ENCODE measurements at places on chromosomes 1 and 21.
A peak's percentile ranks its signal among the peaks of the same experiment; 100 is the strongest.

DNA sequence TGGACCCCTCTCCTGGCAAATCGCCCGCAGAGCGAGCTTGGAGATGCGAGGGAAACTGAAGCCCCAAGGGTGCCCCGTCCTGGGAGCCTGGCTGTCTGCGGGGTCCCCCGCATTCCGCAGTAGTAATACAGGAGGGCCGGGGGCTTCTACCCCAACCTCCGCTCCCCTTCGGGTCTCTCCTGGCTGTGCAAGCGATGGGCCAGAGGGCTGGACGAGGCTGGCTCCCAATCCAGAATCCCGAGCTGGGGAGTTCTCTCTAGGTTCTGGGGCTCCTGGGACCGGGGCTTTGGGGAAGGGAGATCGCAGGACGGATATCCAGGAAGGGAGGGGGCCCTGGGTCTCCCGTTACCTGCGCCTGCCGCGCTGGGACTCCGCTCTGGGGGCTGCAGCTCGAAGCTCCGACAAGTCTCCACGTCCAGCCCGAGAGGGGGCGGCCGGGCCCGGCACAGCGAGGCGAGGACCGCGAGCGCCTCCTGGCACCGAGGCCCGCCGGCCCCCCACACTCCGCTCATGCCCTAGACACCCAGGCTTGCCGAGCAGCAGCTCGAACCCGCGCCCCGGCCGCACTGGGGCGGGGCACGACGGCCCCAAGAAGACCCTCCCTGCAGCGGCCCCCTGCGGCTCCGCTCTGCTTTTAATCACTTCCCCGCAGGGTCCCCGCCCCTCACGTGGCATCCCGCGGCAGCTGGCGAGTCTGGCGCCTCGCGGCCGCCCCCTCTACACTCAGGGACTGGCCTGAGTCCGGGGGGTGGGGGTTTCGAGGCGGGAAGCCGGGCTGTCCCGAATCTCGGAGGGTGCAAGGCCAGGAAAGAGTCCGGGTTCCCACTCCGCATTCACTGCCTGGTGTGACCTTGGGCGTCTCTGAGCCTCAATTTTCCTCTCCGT is at the start of gene SYT6:
SYT6 (minus strand) TSS at position 609 of the 885 bp plus-strand sequence; CDS start at position 512, 97 bp downstream.
- peak; percentile 54 for DNase-seq

DNA sequence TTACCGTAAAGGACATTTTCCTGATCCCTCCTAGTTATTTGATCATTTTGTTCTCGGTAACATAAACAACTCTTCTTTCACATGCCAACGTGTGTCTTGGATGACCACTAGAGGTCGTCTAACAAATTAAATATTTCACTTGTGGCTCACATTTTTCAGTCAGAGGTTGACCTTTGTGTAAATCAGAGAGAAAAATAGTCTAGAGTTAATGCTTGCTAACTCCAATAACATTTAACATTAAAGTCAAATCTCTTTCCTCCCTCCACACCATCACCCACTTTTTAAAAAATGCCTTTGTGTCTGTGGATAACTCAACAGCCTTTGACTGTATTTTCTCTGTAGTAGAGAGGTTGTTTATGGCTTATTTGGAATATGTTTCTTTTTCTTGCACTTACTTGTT is 220.5 kb upstream of the B3GALT2 start:
- peak; percentile 42 for DNase-seq

DNA sequence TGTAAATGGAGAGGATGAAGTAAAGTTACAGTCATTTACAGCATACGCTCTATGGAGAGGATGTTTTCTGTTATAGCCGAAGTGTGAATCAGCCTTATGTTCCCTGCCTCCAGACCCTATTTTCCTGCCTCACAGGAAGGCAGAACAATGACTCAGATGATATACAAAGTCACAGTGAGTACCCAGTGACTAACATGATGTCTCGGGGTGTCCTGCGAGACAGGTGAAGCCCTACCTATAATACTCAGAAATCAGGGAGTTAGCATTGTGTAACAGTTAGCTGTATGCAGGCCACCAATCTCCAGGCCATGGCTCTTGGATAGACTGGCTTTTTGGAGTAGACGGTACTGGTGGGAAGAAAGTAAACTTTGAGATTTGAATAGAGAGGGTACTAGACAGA is 55.6 kb upstream of the FBXO28 start:
- DNase-seq, result no peak

DNA sequence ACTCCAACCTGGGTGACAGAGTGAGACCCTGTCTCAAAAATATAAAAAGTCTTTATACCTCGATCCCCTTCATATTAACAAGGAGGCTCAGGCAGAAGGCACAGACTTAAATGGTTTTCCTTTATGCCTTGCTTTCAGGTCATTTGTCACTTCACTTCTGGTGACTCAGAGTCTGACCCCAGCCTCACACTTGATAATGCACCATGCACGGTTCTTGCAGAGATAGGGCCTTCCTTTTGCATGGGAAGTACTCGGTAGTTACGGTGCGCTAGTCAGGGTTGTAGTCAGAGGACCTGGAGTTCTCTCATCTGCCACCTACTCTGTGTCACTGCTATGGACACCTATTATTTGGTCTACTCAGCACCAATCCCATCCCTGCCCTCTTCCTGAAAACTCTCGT is 43.6 kb upstream of the BMP8B start:
- no peak for DNase-seq

DNA sequence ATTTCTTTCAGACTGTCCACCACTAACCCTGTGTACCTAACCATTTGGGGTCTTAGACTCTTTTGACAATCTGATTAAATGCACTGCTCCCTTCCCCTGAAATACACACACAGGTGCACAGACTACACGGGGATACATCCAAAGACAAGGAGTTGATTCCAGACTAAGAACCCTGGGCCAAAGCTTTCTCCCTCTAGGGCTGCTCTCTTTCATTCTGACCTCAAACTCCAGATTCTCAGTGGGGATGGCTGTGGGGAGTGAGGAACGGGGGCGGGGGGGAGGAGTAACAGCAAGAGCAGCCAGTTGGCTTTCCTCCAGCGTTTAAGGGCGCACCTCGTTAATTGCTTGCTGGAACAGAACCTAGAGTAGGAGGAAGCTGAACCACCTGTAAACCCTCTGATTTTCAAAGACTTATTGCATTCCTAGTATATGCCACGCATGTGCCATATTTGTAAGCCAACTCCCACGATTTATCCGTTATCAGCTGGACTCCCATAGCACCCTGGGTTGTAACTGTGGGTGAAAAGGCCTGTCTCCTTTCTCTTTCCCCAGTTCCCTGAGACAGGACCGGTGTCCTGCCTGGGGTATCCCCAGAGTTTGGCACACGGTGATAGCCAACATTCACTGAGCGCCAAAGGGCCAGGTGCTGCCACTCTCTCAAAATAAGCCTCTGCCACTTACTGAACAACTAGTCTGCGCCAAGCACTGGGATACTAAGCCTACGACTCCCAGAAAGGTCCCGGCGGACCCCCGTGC is 920 bp downstream of the MTHFR start:
- no peak for DNase-seq

DNA sequence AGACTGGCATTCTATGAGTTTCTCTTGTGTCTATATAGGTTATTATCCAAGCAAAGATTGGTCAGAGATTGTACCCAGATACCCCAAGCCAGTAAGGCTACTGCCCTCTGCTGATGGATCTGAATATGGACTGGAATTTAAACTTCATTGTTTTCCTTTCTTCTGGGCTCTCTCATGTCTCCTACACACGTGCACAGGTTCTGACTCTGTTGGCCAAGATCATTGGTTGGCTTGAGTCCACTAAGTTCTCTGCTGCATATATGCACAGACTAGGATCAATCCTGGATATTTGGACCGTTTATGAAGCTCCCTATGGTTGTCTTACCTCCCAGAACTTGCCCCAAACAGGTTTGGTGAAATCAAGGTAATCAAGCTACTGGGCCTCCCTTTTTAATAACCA is 69.7 kb downstream of the CC2D1B start:
- peak; percentile 64 for DNase-seq

GRCh38 chr1:221040691-221041285 is 161.5 kb downstream of the HLX start:
- no peak for DNase-seq

DNA sequence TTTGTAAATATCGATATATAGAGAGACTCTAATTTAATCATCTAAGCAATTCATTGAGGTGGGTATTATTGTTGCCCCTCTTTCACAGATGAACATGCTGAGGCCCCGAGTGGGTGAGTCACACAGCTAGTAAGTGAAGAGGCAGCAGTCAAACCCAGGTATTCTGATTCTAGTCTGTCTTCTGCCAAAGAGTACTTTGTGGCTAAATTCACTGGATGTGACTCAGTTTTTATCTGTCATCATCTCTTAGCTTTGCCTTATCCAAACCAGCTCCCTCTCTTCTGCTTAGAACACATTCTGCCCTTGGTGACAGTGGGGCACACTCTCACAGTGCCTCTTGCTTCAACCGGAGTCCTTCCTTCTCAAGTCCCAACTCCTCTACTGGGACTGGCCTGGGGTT is 11.5 kb downstream of the FCRL5 start:
- no peak for DNase-seq

GRCh38 chr21:45439901-45440461 is 35.0 kb downstream of the COL18A1 start:
- DNase-seq, result no peak

- DNase-seq, result no peak
Observed at GRCh38 chr1:153748903-153749302, 21.1 kb downstream of the INTS3 start.

DNA sequence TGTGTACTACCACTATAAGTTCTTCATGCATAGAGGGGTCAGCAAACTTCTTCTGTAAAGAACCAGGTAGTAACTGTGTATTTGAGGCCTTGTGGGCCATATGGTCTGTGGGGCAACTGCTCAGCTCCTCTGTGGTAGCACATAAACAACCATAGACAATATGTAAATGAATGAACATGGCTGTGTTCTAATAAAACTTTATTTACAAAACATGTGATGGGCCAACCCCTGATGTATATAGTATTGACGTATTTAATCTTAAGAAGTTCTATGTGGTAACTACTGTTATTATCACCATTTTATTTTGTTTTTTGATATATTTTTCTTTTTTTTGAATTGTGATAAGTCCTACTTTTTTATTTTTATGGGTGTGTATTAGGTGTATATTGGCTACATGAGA is 15.4 kb downstream of the TRAF5 start:
- DNase-seq, result no peak

DNA sequence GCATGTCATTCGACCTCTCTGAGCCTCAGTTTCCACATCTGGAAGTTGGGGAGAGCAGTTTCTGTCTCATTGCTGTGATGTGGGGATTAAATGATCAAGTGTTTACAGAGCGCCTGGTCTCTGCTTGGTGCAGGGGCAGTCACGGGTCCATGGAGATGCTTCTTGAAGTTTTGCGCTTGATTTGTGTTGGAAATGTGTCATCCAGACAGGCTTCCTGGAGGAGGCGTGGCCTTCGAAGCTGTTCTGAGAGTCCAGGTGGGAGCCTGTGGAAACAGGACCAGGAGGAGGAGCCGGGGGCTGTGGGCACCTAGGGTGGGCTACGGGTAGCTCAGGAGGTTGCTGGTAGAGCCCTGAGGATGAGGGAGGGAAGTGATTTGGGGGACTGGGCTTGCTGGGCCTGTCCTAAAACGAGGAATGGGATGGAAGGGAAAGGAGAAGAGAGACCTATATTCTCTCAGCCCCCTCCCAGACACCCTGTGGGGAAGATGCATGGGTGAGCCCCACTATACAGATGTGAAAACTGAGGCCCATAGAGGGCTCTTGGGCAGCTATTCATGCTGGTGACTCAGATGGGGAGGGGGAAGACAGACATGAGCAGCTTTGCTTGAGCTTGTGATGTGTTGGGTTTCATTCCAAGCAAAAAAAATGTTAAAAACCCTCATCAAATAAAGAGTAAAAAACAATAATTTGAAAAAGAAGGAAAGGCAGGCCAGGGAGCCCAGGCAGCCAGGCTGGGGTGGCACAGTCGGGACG is 107.2 kb upstream of the WNT4 start:
- no peak for DNase-seq

- no peak for DNase-seq
Observed at GRCh38 chr1:228060458-228061190, 21.9 kb upstream of the ARF1 start.

GRCh38 chr1:3785456-3786157 is 10.7 kb downstream of the LRRC47 start:
- DNase-seq, result peak; percentile 58

DNA sequence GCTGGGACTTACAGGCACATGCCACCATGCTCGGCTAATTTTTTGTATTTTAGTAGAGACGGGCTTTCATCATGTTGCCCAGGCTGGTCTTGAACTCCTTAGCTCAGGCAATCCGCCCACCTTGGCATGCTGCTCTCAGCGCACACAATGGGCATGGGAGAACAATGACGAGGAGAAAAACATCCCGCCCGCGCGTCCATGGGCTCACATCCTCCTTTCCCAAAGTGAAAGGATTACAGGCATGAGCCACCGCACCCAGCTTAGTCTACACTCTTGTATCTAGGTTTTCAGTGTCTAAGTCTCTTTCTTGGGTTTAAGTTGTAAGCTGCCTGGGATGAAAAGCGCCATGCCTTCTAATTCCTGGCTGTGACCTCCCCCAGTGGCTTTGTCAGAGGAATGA is 37.9 kb downstream of the CDK18 start:
- no peak for DNase-seq

- no peak for DNase-seq
Observed at GRCh38 chr1:157367870-157368269, 184.4 kb downstream of the FCRL5 start.

GRCh38 chr1:93728480-93729131 is 47.0 kb upstream of the BCAR3 start:
- DNase-seq, result no peak

DNA sequence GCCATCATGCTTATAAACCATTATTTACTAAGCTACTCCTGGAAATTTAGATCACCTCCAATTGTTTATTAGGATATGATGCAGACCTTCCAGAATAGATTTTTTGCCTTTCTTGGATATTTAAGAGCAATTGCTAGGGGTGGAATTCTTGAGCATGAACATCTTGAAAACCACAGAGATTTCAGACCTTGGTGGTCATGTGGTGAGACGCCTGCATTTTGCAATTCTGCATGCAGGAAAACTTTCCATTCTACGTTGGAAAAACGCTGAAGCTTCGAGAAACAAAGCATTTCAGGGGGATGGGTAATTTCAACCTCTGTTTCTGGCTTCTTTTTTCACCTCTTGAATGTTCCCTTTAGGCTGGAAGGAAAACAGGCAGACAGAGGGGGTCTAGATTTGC is 596.3 kb downstream of the KIF26B start:
- DNase-seq, result no peak

GRCh38 chr1:223834660-223835263 is 11.0 kb downstream of the TP53BP2 start:
- DNase-seq, result no peak

DNA sequence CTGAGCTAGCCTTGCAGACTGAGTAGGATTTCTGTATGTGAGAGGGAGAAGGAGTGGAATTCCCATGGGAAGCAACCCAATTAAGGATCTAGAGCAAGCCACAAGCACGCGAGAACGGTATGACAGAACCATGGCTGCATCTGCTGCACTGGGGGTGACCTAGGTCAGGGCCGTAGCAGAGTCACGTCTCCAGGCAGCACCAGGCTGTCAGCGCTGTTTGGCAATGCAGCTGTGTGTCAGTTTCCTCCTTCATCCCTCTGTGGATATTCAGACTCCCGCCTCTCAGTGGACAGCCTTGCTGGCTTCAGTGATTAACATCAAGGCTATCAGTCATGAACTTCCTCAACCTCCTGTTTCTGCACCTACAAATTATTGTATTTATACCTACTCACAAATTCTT is 118.1 kb upstream of the PPP2R5A start:
- no peak for DNase-seq

GRCh38 chr1:10387677-10388386 is 11.0 kb upstream of the PGD start:
- no peak for DNase-seq

Measured in HEK293T (cell line).